Renal cortical epithelial cell (primary cell): ENCODE measurements at places on chromosomes 11 and 22.

DNA sequence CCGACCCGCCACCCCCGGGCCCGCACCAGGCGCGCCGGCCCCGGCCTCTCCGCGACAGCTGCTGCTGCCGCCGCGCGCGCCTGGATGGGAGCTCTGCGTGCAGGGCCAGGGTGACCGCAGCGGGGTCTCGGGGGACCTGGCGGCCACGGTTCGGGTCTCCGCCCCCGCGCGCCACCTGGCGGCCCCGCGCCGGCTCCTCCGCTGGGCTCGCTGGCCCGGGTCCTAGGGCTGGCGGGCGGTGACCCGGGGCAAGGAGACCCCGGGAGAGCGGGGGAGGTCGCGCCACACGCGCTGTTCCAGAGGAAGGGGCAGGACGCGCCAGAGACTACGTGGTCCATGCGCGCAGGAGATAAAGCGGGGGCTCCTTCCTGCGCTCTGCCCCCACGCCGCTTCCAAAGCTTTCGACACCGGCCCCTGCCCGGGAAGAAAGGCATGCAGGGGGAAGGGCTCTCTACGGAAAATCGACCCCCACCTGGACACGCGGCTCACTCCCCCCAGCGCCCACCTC is 562 bp downstream of the SHANK2 start:
- no peak for DNase-seq

GRCh38 chr22:43110444-43110926 is at the start of gene BIK:
TSS of gene BIK (plus strand) at chr22:43110750. CDS start at chr22:43124023, 13,273 bp downstream.
- DNase-seq, result peak; percentile 33

DNA sequence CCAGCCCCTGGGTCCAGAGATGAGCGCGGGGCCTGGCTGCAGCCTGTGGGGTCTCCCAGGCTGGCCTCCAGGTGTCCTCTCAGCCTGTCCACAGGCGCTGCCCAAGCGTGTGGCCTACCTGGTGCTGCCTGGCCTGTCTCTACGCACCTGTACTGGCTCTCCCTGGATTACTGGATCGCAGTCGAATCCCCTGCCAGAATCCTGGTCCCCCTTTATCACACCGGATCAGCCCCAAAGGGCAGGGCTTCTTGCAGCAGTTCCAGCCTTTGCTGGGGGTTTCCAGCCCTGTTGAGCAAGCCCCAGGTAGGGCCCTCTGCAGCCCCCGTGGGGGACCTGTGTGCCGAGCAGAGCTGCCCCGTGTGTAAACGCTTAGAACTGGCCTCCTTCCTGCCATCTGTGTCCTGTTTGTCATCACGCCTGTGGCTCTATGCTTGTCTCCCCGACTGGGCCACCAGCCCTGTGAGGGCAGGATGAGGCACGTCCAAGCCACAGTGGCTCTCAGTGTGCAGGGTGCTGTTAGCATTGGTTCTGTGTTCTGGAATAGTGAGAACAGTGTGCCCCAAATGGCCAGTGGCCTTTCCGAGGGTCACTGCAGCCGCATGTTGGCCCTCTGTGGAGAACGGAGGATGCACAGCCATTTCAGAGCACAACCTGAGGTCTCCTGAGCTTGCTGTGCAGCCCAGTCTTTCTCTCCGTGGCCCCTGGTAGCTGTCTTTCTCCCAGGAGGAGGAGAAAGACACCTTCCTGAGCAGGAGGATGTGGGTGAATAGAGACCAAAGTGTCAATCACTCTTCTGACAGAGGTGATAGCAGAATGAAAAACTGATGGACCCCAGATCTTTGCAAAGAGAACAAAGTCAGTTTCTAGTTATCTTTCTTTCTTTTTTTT is 13.9 kb upstream of the TXNRD2 start:
- DNase-seq, result no peak

GRCh38 chr11:74822170-74822569 is 73.5 kb downstream of the RNF169 start:
- no peak for DNase-seq

GRCh38 chr11:14089690-14090462 is 127.4 kb downstream of the SPON1 start:
- no peak for DNase-seq

DNA sequence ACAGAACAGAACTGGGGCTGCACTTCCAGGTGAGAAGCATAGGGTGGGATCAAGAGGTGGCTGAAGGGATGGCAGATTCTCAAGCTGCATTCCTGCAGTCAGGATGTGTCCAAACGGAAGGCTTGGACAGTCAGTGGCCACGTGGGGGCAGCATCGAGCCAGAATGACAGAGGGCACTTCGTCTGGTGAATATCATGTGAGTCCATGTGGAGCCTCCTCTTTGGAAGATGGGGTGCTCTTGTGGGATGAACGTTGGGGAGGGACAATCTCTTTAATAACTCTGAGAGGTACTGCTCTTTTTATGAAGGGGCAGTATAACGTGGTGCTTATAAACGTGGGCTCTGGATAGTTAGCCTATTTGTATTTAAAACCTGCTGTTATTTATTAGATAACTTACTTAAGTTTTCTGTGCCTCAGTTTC is 154.9 kb upstream of the NAV2 start:
- DNase-seq, result peak; percentile 45

DNA sequence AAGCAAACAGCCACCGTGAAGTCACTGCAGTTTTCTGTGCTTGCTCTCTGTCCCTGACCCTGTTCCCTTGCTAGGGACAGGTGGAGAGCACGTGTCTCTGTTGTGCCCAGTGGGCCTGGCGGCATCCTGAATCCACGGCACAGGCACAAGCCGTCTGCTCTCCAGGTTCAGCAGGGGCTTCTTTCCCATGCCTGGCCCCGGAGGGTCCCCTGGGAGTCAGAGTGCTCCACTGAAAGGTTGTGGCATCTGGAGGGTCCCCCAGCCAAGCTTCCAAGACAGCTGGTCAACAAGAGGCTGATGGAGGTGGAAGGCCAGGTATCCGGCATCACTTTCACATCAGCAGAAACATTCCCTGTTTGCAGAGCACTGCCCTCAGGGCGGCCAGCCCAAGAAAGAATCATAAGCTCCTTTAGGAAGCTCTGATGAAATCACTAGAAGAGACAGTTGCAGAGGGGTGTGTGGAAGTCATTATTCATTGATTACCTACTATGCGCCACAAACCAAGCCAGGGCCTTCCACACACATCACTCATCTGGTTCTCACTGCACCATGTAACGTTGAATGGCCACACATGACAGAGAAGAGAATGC is 346.4 kb upstream of the B3GAT1 start:
- DNase-seq, result no peak

GRCh38 chr11:102322560-102322959 is 5.3 kb downstream of the BIRC3 start:
- no peak for DNase-seq

GRCh38 chr11:68373815-68374501 is 61.6 kb downstream of the LRP5 start:
- DNase-seq, result no peak

DNA sequence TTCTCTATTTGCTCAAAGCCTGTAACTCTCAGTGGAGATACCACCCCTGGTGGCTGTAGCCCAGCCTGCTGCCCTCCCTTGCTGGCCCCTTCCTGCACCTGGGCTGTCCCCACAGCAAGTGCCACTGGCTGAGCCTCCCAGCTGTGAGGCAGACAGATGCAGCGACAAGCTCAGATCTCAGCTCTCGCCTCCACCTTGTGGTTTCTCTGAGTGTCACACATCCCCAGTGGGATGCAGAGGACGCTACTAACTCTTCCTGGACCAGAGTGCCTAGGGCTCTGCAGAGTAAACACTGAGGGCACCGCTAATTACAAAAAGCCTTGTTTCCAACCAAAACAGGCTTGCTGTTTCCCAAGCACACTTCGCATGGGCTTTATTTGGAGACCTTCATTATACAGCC is 8.9 kb downstream of the YPEL1 start:
- no peak for DNase-seq

DNA sequence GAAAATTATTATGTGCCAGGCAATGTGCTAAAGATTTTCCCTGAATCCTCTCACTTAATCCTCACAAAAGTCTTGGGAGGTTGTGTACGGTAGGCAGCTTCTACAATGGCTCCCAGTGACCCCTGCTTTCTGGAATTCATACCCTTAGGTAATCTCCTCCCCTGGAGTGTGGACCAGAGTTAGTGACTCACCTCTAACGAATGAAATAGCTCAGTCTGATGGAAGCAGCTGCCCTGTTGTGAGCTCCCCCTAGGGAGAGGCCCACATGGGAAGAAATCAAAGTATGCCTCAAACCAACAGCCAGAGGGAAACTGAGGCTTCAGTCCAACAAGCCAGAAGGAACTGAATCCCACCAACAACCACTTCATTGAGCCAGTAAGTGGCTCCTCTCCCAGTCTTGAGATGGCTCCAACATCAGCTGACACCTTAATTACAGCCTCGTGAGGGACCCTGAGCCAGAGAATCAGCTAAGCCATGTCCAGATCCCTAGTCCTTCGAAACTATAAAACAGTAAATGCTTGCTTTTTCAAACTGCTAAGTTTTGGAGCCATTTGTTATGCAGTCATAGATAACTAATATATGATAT is 98.9 kb upstream of the ISX start:
- peak; percentile 82 for DNase-seq

DNA sequence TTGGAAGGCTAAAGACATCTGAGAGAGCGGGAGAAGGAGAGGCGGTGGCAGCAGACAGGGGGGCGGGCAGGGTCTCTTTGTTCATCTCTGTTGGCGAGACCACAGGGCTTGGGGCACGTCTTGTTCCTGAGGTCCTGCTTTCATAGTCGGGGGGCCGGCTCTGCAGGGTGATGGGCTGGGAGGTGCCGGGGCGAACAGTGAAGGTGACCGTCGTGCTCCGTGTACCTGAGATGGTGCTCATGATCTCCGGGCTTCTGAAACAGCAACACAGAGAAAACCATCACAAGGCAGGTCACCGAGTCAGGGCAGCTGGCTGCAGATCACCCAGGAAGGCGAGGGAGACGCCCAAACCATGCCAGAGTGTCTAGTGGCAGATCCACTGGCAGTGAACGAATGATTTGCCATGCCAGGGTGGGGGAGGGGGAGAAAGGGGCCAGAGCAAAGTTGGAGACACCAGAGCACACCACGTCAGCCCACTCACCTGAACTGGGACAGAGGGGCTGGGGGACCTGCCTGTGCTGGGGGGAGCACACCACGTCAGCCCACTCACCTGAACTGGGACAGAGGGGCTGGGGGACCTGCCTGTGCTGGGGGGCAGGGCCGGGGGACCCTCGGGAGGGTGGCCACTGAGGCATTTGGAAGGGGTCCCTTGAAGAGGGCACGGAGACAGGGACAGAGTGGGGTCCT is 75.0 kb downstream of the CTTN start:
- DNase-seq, result no peak
